ENCODE measurements at places on chromosomes 3 and 15.

DNA sequence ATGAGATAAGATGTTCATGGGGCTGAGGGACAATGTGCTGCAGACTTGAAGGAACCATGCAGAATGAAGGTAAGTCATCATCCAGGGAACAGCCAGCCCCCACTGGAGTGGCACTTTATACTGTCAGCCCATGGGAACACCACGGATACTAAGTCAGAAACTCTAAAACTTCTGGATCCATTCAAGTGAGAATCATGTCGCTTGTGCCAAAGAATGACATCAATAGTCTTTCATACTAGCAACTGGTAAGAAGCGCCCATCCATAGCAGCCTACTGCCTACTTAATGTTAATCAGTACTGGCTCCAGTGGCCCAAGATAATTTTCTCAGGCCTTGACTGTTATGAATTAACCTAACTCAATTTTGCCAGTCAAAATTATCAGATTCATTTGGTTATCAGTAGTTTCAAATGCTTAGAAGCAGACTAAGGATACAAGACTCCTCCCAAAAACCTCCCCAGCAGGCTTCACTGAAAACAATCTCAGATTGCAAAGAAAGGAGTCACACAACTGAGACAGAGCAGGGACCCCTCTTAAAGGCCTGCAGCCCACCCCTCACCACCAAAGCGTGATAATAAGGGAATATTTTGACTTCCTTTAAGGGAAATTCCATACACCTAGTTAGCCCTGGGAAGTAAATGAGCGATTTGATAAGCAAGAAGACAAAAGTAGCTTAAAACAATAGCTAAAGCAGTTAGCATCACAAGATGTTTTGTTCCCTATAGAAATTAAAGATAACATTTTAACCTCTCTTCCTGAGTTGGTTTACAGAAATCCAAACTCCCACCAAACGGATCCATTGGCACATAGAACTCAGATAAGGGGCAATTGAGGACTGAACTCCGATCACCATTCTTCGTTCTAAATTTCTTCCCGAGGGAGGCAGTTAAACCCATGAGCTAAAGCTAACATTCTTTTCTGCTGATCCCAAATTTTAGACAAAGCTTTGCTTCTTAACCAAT lies 98.8 kb downstream of the TGFBR2 start:
- DNase-seq = no peak

- no peak for DNase-seq
Measured at GRCh38 chr3:192715126-192715525, 12.2 kb downstream of the FGF12 start.

DNA sequence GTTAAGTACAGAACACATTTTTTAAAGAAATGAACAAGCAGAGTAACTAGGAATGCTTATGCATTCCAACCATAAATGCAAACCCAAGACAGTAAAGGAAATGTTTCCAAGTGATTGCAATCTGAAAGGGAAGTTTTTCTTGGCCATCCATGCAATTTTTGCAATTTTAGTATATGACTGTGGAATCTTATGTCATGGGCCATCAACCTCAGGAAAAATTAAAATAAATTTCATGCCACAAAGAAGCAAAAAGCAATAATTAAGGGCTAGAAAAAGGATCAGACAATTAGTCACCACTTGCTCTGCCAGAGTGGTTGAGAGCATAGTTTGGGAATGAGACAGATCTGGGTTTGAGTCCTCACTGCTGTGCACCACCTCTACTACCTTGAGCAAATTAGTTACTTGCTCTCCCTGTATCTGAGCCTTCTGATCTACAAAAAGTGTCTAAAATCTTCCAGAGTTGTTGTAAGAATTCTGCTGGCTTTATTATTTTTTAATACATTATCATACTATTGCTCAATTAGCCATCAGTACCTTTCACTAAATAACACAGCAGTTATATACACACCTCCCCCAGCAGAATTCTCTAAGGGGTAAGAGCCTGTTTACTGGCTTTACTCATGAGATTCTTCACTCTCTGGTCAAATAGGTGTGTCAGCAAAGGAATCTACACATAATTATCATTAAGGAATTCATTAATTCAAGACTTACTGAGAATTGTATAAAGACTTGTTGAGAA lies 49.7 kb upstream of the FBN1 start:
- DNase-seq = no peak

DNA sequence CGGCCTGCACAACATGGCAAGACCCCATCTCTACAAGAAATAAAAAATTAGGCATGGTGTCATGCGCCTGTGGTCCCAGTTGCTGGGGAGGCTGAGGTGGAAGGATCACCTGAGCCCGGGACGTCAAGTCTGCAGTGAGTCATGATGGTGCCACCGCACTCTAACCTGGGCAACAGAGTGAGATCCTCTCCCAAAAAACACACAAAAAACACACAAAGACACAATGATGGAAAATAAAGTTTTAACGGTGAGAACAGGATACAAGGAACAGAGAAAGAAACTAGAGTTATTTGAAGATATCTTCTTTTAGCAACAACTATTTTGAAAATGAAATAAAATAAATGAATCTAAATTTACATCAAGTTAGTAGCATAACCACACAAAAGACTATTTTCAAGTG lies 12.0 kb downstream of the CLASP2 start:
- no peak for DNase-seq

GRCh38 chr3:123347205-123347604 lies 101.7 kb downstream of the ADCY5 start:
- DNase-seq = no peak

- no peak for DNase-seq
Measured at GRCh38 chr3:96259-96658, 100.3 kb upstream of the CHL1 start.

GRCh38 chr3:57948781-57949242 lies 59.4 kb upstream of the FLNB start:
- DNase-seq = no peak

- peak; percentile 53 for DNase-seq
Measured at GRCh38 chr15:90872486-90873184, 4.2 kb downstream of the FURIN start.

GRCh38 chr3:195062866-195063540 lies 208.0 kb downstream of the XXYLT1 start:
- DNase-seq = no peak

GRCh38 chr15:73286311-73286710 lies 82.4 kb downstream of the HCN4 start:
- DNase-seq = no peak

DNA sequence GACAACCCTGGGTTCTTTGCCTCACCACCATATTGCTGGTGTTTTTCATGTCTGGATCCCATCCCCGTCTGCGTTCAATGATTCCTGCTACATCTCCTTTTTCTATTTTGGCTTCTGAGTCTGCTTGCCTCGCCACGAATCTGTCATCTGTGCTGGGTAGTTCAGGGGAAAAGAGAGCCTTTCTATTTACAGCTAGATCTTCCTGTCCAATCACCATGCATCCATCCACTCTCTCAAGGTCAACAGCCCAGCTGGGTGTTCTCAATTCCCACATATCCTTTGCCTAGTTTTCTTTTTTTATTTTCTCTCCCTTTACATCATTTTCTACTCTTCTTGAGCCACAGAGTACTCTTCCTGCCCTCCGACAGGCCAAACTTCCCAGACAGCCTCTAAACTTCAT lies 104.8 kb upstream of the RAD18 start:
- no peak for DNase-seq

DNA sequence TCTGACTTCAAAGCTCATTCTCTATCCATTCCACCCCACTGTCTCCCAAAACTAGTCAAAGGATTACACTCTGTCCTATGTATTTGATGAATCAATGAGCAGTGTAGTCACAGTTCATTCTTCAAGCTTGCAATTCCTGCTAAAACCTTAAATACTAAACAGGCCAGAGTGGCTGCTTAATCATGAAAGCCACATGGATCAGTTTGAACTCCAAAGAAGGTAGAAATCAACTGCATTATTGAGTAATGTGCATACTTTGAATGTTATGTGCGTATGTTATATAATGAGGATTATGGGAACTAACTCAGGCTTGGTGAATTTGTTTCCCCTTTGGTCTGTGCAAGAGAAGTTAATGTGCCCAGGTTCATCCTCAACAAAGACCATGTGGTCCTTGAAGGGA lies 45.4 kb downstream of the PRICKLE2 start:
- no peak for DNase-seq

DNA sequence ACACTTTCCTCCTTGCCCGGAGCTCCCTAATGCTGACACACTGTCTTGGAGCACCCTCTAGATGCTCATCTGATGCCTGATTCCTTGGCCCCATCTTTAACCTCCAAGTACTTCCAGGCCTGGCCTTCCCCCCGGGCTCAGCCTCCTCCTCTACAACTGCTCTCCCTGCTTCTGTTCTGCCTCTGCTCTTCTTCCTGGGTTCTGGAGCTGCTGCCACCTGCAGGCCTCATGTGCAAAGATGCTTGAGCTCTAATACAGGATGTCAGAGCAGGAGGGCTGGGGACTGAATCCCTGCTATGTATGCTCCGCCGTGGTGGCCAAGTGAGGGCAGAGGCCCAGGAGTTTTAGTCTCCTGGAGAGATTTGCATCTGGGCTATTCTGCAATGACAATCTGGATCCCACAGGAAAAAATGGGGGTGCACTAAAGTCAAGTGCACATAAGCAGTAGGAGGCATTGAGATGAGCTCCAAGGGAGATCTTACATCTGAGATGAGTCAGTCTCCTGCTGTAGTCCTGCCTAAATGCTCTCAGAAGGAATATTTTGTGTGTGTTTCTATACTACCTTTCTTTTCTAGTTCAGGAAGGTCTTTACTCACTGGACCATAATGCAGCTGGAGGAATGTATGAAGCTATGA lies 296.3 kb downstream of the UACA start:
- peak; percentile 73 for DNase-seq

DNA sequence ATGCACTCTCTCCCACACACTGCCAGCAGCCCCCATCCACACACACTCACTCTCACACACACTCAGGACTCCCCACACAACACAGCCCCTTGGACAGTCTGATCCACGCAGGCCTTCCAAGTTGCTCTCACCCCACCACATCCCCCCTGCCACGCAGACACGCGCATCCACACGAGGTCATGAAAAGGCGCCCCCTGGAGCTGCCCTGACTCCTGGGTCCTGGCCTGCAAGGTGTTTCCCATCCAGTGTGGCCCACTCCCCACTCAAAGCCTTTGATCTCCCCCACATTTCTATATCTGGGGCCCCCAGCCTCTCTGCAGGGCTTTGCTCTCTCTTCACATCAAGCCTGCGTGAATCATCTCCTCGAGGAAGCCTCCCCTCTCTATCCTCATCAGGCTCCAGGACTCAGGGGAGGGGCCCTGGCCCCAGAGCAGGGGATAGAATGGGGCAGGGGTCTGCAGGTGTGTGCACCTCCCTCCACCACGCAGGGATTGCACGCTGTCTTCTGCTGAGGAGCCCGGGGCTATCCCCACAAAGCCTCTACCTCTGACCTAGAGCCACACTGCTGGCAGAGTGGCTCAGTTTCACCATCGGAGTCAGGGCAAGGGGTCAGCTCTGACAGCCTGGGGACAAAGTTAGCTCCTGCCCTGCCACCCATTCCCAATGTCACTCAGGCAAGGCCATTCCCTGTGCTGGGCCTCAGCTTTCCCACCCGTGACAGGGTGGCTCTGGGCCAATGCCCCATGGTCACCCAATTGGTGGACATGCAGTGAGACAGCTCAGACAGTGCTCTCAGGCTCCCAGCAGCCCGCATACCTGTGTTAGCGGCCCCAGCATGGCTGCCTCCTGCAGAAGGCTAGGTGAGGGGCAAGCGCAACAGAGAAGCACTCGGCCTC lies 6.4 kb downstream of the MYL3 start:
- no peak for DNase-seq

DNA sequence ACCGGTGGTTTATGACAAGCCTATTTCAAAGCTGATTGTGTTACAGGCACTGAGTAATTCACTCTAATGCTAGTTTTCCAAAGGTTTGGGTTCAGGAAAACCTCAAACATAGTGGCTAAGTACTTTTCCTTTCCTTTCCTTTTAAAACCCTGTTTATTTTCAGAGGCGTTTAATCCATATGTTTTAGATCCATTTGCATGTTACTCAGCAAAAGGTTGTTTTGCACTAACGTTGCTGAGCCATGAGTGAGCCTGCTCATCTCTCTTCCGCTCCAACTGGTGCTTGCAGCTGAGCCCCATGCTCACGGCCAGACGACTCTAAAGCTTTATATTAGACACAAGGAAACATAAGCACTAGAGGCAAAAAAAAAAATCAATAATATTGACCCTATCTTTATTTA lies 9.4 kb downstream of the CEMIP start:
- no peak for DNase-seq

DNA sequence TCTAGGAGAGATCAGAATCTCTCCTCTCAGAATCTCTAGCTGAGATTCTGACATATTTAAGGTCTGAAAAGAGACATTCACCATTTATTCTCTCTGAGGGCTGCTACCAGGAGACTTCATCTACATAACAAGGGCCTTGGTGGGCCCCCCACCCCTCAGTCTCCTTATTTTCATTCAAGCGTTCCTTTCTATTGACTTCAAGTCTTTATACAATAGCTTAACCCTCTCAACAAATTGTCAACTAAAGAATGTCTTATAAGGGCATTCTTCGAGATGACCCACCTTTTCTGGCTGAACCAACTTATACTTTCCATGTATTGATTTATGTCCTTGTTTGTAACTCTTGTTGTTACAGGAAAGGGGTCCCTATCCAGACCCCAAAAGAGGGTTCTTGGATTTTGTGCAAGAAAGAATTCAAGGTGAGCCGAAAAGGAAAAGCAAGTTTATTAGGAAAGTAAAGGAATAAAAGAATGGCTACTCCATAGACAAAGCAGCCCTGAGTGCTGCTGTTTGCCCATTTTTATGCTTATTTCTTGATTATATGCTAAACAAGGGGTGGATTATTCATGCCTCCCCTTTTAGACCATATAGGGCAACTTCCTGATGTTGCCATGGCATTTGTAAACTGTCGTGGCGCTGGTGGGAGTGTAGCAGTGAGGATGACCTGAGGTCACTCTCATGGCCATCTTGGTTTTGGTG lies 209.5 kb upstream of the ALCAM start:
- no peak for DNase-seq

DNA sequence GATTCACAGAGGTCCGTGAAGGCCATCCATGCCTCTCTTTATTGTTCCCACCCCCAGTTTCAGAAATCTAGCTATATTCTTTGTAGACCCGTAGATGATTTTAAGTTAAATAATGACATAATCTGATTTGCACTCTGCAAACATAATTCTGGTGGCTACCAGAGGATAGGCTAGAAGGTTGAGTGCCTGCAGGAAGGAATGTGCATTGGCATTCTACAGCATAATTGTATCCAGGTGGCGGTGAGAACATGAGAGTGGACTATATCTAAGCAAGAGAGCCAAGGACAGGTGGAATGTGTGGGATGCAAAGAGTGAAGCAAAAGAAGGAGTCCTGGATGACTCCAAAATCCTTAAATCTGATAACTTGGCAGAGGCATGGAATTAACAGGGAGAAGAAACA lies 298.5 kb upstream of the MME start:
- no peak for DNase-seq

- no peak for DNase-seq
Measured at GRCh38 chr3:179476215-179476614, 24.9 kb upstream of the GNB4 start.

GRCh38 chr3:112345681-112346080 lies 12.7 kb downstream of the CD200 start:
- no peak for DNase-seq

Measured in HT-29 (cell line).